ENCODE measurements at places on chromosomes 1 and 21.

GRCh38 chr21:22758478-22758877 is 1760.3 kb downstream of the NCAM2 start:
- peak; percentile 4 for DNase-seq

DNA sequence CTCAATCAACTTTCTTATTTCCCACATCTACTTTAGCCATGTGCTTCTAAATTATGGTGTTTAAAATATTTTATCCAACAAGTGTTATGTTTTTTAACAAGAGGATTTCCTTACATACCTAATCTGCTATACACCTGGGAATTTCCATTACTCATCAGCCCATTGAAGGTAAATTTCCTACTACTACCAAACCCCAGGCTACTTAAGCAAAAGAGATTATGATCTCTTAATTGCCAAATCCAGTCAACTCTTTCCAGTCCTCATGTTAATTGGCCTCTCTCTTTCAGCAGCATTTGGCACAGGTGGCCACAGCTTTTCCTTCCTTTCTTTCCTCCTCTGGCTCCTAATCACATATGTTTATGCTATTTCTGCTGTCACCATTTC is 5.1 kb upstream of the C1orf162 start:
- no peak for DNase-seq

DNA sequence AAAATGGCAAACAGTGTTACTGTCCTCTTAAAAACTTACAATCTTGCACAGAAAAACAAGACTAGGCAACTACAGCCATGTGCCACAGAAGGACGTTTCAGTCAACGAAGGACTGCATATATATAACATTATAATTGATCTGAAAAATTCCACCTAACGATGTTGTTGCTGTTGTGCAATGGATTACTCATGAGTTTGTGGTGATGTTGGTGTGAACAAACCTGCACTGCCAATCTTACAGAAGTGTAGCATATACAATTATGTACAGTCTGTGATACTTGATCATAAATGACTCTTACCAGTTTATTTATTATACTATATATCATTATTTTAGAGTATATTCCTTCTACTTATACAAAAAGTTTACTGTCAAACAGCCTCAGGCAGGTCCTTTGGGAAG is 6.8 kb upstream of the VAMP4 start:
- DNase-seq = no peak

- no peak for DNase-seq
Measured at GRCh38 chr1:239682960-239683359, 296.6 kb downstream of the CHRM3 start.

GRCh38 chr1:109719337-109719837 is 7.3 kb downstream of the GSTM5 start:
- DNase-seq = peak; percentile 18

DNA sequence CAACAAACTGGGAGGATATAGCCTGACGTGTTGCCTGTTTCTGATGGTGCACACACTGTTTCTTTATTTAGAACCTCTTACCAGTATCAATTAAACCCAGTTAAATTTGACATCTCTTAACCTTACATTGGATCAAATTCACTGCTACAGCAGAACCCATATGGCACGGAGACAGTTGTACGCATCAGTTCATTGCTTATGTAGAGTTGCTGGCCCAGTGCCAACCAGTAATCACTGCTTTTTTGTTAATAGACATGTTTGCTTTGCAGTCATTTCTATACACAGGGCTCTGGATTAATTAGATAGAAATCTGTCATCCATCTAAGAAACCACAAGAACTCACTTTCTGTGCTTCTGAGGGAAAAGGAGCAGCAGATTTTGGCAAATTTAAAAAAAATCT is 154.0 kb downstream of the RWDD3 start:
- no peak for DNase-seq

DNA sequence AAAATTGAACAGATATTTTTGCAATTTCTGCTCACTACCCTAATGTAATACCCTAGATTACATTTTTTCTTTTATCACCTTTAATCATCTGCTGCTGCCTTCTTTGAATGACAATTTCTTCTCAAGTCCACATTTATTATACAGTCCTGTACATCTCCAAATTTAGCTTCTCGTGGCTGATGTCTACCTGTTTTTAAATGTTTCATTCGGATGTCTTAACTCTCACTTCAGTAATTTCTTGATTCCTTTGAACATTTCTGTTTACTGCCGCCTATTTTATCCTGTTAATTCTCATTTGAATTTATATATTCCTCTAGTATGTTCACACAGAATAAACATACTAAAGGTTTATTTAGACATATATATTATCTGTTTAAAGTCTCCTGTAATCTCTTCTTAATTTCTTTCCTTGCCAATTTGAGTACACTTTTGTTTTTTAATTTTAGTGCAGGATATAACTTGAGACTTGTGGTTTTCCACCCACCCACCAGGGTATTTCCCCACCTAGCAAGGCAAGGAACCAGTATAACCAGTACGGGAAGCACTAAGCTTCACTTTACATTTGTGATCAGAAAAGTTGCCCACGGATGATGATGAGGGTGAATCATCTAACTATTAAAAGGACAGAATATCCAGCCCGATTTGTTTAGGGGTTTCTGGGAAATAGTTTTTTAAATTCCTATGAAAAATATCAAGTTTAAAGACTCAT is 12.7 kb downstream of the INSL5 start:
- DNase-seq = no peak

DNA sequence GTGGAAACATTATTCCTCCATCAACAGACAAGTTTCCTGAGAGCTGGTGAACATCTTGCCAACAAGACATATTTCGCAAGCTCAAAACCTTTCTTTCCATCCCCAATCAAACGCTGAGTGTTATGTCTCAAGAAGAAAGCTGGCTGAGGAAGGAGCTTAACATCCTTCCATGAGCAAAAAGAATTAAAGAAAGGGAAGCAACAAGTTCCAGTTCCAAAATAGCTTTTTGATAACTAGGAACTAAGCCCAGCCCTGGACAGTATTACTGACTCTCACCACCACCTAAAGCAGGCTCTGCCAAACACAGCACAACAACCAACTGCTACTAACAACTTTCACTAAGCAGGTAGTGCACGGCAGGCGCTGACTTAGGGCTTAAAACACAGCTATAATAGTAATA is 50.2 kb downstream of the CAPZB start:
- DNase-seq = no peak

GRCh38 chr1:13523780-13524477 is 10.1 kb upstream of the LRRC38 start:
- no peak for DNase-seq

DNA sequence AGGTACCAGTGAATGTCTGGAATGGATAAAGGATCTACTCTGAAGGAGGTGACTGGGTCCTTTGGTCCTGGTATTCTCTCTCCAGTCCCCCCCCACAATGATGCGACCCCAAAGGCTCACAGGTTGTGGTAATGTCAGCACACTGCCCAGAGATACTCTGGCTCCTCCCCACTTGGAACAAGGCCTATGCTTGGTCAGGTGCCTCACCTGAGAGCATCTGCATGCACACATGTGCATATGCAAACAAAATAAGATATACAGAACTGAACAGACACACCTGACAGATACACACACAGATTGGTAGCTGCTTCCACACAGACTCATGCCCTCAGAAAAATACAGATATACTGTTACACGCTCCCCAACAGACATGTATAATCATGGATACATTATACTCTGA is 33.5 kb downstream of the DMAP1 start:
- no peak for DNase-seq

DNA sequence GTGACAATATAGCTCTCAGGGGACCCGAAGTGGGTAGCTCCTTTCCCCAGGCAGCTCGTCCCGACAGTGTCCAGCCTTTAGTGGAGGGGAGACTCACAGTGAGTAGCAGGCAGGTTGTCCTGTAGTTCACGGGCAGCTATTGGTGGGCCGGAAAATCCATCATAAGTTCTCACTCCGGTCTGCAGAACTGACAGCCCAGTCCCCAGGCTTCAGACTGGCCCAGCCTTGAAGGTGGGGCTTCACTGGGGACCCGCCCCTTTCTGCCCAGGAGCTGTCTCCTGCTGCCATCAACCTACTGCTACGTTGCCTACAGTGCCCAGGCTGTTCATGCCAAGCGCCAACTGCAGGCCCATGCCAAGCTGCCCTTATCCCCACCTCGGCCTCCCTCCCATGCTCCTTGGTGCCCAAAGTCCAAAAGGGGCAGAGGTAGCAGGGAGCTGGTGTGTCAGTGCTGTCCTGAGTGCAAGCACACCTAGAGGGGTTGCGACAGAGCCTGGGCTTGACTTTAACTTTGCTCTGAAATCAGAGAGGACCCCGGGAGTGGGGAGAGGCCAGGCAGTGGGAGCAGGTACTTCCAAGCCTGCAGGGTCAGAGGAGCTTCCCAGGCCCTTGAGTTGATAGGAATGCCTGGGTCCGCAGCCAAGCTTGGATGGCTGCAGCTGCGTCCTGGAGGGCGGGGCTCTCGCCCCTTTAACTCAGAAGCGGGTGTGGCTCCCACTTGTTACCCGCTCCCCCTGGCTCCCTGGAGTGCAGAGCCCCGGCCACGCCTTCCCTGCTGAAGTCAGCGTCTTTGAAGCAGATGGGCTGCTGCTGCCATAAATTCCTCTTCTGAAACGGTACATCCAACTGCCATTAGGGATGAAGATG is 1144.3 kb upstream of the NCAM2 start:
- DNase-seq = no peak

DNA sequence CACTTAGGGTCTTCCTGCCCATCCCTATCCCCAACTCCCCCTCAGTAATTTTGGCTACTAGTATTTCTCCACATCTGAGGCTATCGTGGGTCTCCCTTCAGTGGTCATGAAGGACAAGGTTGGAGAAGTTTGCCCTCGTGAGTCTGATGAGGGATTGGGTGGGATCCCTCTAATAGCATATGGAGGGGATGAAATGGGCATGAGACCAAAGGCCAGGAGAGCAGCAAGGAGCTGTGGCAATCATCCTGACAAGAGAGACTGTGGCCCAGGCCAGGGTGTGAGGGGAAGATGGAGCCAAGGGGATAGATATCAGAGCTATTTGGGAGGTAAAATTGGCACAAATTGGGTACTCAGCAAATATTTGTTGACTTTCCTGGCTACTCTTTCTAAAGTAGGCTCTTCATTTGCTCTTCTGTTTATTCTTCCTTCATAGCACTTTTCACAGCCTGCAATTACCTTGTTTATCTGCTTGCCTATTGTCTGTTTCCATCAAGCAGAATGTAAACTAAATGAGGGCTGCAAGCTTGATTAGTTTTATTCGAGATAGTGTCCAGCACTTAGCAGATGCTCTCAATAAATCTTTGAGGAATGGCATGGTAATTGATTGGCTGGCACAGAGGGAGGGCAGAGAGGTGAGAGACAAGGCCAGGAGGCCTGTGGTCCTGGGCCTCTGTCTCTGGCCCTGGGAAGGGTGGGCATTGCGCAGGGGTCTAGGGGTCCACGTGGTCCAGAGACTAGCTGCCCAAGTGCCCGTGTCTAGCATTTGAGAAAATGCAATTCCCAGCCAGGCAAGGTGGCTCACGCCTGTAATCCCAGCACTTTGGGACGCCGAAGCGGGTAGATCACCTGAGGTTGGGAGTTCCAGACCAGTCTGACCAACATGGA is 1.5 kb upstream of the PLK3 start:
- no peak for DNase-seq

- peak; percentile 80 for DNase-seq
Measured at GRCh38 chr21:21612466-21612865, 614.3 kb downstream of the NCAM2 start.

DNA sequence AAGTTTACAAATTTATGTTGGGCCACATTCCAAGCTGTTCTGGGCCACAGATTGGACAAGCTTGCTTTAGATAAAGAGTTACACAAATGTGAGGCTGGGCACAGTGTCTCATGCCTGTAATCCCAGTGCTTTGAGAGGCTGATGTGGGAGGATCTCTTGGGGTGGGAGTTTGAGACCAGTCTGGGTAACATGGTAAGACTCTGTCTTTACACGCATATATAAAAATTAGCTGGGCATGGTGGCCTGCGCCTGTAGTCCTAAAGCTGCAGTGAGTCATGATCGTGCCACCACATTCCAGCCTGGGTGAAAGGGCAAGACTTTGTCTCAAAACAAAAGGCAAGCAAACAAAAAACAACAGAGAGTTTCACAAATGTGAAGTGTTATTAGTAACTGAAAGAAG is 5.9 kb upstream of the VCAM1 start:
- no peak for DNase-seq

DNA sequence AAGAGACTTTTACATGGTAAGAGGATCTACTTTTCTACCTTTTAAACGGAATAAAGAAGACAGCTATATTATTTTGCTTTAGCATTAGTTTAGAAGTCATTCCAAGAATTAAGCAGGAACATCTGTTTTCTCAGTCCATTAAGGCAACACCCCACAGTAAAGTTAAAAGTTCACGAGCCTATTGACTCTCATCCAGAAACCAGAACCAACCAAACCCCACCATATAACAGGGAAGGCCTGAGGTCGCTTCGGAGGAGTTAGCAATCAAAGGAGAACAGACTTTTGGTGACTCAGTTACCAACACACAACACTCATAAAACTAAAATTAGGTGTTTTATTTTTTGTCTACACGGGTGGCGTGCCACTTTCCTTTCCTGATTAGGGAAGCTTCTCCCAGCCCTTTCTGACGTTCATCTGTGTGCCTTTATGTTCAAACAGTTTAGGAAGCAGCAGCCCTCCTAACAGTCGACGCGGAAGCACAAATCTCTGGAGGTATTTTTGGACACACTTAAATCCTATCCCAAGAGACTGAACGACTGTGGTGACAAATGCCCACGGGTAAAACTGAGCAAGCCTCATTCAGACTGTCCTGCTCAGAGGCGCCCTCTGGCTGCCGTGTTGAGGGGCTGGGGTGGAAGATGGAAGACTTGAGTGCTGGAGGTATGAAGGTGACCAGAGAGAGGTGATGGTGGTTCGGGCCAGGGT is 8.6 kb upstream of the PLA2G2C start:
- DNase-seq = peak; percentile 11

GRCh38 chr1:203644661-203645510 is 18.3 kb downstream of the ATP2B4 start:
- DNase-seq = no peak

DNA sequence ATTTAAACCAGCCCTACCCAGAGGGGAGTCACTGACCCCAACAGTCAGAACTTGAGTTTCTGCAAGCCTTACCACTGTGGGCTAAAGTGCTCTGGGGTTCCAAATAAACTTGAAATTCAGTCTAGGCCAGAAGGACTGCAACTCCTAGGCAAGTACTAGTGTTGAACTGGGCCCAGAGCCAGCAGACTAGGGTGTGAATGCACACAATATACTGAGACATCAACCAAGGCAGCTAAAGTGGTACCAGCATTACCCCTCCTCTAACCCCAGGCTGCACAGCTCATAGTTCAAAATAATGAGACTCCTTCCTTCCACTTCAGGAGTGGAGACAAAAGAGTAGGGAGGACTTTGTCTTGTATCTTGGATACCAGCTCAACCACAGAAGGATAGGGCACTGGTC is 18.9 kb upstream of the IL20 start:
- no peak for DNase-seq

DNA sequence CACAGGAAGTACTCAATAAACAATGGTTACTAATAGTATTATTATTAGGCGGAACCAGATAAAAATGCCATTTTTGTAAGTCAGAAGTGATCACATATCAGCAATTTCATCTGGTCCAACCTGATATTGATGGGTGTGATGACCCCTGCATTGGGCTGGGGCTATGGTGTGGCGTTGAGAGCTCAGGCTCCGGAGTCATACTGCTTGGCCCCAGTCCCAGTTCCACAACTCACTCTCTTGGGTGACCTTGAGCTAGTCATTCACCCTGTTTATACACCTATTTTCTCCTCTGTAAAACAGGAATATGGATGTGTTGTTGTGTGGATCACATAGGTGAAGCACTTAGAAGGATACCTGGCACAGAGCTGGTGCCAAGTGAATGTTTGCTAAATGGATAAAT is 229.4 kb upstream of the POU3F1 start:
- no peak for DNase-seq
